COR-L47 (cell line): ENCODE measurements at places on chromosomes 2 and 18.

DNA sequence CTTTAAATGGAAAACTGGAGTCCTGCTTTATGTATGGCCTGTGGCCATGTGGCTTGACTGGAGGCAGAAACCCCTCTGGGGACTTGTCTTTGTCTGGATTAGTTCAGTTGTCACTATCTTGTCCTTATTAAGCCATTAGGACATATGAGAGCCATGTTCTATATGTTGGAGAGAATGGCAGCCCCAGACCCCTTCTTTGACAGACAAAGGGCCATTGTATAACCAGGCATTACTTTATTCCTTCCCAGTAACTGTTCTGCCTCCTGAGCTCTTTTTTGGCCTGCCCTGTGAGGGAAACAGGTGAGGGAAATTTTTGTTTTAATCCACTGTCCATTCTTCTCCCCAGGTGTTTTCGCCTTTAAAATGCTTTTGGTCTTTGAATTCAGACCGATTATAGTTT lies 43.3 kb downstream of the FSHR start:
- DNase-seq, result no peak

GRCh38 chr2:165793779-165794535 lies at the start of gene GALNT3:
Gene GALNT3 (minus strand): TSS chr2:165794247. CDS start chr2:165770700, 23,547 bp downstream.
- DNase-seq, result peak; percentile 98

DNA sequence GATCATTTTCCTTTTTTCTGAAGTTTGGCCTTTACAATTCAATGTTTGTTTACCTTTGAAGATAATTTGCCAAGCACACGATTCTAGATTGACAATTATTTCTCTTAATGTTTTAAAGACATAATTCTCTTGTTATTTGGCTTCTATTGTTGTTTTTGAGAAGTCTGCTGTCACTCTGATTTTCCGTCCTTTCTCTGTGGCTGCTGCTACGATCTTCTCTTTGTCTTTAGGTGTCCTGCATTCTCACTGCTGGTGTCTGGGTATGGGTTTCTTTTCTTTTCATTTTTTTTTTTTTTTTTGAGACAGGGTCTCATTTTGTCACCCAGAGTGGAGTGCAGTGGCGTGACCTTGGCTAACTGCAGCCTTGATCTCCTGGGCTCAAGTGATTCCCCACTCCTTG lies 15.1 kb upstream of the FAM228A start:
- DNase-seq, result no peak

DNA sequence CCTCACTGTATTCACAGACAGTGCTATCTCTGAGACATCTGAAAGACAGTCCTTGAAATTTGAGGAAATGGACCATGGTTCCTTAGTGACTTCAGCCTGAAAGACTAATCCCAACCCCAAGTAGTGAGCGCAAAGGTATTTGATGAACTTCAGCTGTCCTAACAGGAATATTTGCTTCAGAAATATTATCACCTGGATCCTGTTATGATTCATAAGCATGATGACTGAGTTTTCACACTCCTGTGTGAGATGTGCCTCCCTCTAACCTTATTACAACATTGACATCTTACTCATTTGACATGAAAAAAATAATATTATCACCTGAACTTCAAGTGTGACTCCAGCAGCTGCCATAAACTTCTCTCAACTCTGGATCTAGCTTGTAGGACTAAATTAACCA lies 11.6 kb upstream of the MRPL19 start:
- DNase-seq, result no peak

- no peak for DNase-seq
Measured at GRCh38 chr2:109472974-109473373, 140.8 kb downstream of the SEPTIN10 start.

GRCh38 chr2:111940333-111941196 lies 42.2 kb downstream of the MERTK start:
- no peak for DNase-seq

- no peak for DNase-seq
Measured at GRCh38 chr2:164877169-164877568, 35.5 kb upstream of the COBLL1 start.

- DNase-seq, result no peak
Measured at GRCh38 chr18:50172367-50172766, 22.6 kb downstream of the MYO5B start.

DNA sequence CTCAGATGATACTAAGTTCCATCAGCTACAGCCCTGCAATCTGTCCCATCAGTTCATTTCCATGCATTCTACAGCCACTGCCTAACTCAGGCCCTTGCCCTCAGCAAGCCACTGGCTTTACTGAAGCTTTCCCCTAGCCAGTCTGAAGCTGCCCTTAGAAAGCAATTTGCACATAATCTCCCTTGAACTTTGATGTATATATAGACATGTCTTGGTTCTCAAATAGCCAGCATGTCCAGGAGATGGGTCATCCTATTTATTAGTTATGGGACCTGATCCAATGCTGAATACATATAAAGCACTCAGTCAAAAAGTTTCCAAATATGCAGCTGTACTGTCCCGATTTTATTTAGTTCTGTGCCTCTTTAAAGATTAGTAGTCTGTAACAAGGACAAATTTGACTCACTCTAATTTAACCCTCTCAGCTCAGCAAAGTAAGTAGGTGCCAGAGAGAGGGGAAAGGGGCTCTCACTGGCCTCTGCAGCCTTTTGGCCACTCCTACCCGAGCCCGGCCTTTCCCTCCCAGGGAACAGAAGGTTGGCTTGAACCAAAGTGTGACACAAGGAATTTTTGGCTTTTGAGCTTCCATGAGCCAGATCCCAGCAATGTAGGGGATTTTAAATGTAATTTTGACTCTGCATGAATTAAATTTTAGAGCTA lies 70.7 kb downstream of the CCDC93 start:
- DNase-seq, result no peak

DNA sequence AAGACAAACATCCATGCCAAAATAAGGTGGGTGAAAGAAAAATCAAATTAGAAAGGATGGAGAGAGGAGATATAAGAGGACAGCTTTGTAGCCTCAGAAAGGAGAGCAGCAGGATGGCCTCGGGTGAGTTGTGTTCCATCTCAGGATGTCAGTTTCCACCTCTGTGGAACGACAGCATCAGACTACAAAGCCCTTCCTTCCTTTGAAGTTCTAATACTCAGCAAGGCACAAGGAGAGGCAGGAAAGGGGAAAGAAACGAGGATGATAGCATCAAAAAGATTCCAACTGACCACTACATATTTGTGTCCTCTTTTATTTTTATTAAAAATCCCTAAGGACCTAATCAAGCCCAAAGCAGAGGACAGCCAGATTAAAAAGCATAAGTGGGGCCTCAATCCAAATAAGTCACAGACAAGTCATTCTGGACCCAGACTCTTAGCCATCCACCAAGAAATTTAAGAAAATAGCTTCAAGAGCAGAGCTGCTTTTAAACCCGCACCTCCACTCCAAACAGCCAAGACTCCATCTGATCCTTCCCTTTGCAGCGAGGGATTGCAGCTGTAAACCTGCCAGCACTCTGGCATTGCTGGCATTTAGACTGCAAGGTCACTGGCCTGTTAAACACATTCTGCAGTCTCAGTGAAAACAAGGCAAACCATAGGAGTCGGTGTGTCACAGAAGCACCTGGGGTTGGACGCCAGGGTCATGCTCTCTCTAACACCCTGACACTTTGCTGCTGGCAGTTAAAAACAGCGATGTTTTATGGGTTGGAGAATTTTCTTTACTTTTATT lies 314.5 kb upstream of the CHAC2 start:
- no peak for DNase-seq

DNA sequence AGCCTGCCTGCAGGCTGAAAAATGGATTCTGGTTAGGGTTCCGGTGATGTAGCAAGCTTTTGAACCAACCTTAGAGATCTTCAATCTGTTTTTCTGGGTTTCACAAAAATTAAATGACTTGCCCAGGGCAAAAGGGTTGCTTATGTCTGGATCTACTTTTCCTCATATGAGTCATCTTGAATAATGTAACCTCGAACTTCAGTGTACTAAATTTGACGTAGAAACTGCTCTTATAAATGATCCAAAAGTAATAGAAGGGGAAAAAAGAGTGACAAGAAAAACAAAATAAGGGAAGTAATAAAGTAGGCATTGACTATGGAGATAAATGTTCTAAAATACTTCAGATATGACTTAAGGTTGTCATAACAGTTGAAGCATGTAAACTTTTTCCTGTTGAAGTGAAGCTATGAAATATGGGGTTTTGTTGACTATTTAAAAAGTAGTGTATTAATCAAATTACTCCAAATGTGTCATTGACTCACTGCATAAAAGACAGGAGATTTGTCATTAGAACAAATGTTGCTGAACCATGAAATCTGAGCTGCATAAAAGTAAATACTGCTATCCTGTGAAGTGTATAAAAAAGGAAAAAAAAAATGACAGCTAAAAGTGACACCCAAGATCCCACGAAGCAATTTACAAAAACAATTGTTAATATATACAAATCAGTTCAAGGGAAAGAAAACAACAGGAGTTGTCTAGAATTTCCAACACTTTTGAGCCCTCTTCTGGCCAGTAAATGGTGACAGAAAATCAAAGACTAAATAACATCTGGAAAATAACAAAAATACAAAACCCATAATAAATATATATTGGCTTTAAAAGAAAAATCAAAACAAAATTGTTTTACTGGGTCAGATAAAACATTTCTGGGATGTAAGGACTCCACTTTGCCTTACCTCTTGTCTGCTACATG lies 103.6 kb upstream of the SERPINE2 start:
- no peak for DNase-seq

GRCh38 chr18:57621246-57621604 lies 411 bp downstream of the NARS1 start:
- DNase-seq, result no peak

GRCh38 chr2:225429717-225430116 lies 30.2 kb downstream of the NYAP2 start:
- peak; percentile 71 for DNase-seq
